ENCODE measurements at places on chromosomes 6 and 20.

GRCh38 chr6:163863565-163863964 is 449.0 kb downstream of the QKI start:
- DNase-seq = no peak

DNA sequence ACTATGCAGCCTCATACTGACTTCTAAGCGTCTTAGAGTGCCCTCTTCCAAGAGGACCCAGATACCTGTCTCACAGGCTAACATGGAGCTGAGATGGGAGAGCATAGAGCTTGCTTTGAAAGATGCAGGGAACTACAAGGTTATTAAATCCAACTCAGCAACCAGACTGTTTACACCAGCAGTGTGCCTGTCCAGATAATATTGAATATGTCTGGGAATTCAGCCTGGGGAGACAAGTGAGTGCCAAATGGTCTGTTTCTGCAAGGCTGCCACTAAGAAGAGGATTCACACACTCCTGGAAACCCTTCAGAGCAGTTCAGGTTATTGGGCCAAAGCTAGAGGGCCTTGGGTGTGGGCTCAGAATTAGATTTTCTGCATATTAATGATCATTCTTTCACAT is 547.8 kb downstream of the PTPRT start:
- no peak for DNase-seq

DNA sequence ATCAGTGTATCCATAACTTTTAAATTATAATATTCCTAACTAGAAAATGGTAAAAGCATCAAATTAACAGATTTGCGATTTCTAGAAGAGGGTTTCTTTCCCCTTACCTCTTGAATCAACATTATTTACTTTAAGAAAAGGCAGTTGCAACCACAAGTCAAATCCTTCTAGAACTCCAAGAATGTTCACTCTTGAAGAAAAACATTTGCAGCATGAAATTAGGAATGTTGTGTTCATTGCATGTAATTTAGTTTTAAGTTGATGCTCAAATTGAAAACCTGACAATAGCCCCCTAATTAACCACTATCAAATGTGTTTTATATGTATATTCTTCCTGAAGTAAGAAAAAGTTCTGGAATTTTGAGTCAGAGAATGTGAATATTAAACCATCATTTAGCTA is 2.3 kb upstream of the REV3L start:
- DNase-seq = no peak

- DNase-seq = no peak
Measured at GRCh38 chr20:17594443-17594842, 24.6 kb downstream of the DSTN start.

GRCh38 chr6:156160795-156161165 is 616.4 kb upstream of the ARID1B start:
- no peak for DNase-seq

DNA sequence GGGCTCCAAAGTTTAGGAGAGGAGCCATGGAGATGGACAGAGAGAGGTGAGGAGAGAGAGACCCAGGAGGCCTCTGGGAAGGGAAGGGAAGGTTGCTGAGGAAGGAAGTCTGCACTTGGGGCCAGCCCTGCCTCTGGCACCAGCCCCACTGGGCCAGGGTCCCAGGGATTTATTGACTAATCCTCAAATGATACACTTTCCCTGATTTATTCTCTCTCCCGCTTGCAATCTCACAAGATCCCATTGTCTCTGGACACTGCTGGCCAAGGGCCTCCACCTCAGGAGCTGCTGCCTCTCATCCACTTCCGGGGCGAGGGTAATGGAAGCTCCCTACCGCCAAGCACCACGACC is 43.6 kb upstream of the FOXP4 start:
- DNase-seq = no peak

DNA sequence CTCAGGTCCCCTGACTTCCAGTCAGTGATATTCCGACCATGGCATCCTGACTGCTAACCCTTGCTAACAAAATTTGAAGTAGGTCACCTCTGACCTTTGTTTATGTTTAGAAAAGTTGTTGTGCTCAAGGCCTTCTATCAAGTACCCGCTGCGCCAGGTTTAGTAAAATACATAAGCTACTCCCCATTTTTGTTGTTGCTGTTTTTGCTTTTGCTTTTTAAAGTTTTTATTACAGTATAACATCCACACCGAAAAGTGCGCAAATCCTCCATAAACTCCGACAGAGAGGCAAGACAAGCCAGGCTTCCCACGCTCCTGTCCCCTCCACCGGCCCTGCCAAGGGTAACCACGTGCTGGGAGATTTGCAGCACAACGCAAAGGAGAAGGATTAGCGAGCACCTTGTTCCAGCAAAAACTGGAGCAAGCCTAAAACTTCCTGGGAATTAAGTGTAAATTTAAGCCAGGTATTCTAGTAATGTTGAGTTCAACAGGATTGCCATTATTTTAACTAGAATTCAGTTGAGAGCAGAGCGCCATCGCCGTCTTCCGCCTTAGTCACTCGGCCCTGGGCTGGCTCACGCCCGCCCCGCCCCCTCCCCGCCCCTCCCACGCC is 17.8 kb upstream of the HMGN4 start:
- DNase-seq = no peak

- DNase-seq = no peak
Measured at GRCh38 chr6:6711832-6712448, 123.4 kb downstream of the LY86 start.

DNA sequence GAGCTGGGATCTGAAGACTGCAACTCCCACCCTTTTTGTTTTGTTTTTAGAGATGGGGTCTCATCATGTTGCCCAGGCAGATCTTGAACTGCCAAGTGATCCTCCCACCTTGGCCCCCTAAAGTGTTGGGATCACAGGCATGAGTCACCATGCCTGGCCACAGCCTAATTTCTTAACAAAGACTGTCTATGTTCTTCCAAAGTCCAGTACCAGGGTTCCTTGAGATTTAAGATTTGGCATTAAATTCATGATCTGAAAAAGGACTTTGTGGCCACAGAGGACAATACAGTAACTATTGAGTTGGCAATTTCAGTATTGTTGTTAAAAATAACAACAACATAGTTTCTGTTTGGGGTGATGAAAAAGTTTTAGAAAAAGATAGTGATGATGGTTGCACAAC is 28.7 kb upstream of the BEND3 start:
- DNase-seq = no peak

- no peak for DNase-seq
Measured at GRCh38 chr6:47413752-47414422, 63.7 kb upstream of the CD2AP start.

DNA sequence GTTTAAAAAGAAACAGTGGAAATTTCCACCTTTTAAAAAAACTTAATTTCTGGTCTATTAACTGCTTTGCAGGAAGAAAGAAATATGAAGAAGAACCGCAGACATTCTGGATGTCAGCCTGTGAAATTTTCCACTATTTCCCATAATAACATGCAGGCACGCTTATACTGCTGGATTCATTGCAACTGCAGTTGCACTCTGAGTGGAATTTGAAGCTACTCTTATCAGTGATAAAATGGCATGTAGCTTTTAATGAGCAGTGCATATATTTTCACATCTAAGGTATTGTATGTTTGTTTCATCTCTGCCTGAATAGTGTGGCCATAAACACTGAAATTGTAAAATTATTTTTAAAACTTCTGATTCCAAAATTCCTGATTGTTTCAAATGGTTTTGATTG is 28.2 kb downstream of the NCOA3 start:
- no peak for DNase-seq

GRCh38 chr6:160301339-160301738 is 42.7 kb upstream of the SLC22A2 start:
- DNase-seq = no peak

Measured in stimulated activated CD8-positive, alpha-beta memory T cell treated with anti-CD3 and anti-CD28 coated beads, Interleukin-15, amount 100 ng/mL, for 4 hours (primary cell).